ENCODE measurements at places on chromosomes 5 and 9.

DNA sequence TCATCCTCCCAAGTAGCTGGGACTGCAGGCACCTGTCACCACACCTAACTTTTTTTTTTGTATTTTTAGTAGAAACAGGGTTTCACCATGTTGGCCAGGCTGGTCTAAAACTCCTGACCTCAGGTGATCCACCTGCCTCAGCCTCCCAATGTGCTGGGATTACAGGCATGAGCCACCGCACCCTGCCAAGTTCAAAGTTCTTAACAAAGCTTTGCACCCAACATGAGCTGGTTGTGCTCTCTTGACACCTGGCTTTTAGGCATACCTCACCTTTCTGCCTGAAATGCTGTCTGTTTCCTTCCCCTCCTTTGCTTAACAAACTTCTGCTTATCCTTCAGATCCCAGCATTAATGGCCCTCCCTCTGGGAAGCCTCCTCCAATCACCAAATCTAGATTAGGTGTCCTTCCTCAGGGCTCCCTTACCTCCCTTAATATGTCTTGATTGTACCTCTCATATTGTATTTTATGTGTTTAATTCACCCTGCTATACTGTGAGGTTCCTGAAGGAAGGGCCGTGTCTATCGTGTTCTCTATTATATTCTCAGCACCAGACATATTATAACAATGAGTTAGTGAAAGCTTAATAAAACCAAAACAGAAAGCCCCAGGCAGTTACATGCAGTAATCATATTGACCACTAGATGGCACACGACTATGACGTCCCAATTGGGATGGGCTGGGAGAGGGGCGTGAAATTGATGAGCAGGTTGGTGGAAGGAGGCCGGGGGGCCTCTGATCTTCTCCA lies 62.9 kb upstream of the PPARGC1B start:
- DNase-seq, result no peak

- DNase-seq, result peak; percentile 4
These were observed 790.1 kb downstream of the TLE1 start for GRCh38 chr9:80899208-80899607.

DNA sequence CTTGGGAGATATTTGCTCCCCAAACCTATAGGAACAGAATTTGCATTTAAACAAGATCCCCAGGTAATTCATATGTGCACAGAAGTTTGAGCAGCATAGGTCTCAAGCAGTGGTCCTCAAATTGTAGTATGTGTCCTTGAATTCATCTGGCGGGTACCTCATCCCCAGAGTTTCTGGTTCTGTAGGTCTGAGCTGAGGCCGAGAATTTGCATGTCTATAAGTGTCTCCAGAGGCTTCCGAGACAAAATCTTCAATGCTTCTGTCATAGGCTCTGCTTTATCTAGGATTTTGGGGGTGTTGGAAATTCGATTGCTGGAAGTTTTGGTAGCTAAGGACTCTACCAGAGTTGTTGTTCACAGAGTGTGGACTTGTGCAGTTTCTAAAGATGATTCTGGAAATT lies 38.6 kb downstream of the MAT2B start:
- DNase-seq, result no peak

DNA sequence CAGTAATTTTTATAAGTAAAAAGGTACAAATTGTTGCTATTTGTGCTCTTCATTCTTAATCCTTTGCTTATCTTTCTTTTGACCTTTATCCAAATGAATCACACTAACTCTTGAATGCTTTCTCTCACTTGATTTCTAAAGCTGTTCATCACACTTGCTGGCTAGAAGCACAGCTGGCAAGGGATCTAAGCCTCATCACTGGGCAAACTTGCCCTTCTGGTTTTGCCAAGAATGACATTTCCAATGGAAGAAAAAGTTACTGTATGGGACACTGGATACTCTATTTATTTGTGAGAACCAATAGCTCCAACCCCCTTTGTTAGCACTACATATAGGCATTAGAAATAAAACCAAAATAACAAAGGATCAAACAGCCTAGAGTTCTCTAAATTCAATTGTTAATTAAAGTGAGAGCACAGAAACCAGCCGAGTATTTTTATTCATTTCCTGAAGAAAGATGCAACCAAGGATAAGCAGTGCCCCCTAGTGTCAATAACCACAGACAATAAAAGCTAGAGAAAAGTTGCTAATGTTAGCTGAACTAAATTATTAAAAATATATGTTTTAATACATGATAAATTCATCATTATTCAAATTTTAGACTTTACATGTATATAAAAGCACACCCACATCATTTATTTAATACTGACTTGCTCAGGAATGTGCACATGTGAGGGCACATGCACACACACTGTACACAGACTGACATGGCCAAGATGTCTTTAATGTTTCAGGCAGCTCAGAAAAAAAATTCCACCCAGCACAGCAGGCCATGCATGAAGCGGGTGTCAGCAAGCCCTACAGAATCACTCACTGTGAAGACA lies 59.8 kb upstream of the POU5F2 start:
- no peak for DNase-seq

DNA sequence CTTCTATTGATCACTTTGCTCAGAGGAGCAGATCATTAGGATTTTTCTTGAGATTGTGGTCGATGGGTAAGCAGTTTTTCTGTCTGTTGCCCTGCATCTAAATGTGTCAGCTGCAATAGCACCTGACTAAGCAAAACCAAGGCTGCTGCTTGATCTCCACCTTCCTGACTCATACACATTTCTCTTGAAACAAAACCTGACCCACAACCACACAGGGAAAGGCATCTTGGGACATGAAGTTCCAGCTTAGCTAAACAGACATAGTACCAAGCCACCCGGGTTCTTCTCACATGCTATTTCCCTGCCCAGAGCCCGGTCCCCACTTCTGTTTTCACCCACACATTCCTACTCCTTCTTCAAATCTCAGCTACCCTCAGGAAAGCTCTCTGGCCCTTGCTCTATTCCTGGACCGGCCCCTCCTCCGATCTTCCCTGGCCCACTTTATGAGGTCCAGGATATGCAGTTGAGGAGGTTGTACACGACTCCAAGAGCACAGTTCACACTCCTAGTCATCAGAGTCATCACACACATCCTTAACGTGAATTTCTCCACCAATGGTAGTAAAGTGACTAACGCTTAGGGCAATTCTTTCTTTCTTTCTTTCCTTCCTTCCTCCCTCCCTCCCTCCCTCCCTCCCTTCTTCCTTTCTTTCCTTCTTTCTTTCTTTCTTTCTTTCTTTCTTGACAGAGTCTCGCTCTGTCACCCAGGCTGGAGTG lies 16.0 kb upstream of the ZBTB43 start:
- no peak for DNase-seq

DNA sequence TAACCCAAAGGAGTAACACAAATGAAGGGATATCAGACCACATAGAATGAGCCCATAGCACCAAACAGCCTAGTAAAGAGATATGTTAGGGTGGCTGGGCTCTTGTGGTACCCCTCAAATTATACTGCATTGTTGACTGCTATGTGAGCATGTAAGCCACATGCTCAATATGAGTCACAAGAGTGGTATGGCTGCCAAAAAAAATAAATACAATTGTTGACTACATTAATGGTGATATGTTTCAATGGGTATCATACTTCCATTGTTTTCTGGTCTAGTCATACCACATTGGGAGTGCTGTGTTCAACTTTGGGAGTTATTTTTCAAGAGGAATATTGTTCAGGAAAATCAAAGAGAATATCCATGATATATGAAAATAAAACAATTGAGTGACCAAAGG lies 162.4 kb upstream of the PIK3R1 start:
- DNase-seq, result no peak

DNA sequence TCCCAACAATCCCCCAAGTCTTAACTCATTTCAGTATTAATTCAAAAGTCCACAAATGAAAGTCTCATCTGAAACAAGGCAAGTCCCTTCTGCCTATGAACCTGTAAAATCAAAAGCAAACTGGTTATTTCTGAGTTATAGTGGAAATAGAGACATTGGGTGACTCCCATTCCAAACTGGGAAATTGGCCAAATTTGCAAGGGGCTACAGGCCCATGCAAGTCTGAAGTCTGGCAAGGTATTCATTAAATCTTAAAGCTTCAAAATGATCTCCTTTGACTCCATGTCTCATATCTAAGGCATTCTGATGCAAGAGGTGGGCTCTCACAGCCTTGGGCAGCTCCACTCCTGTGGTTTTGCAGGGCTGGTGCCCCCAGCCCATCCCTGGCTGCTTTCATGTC lies 167.9 kb downstream of the HTR1A start:
- DNase-seq, result no peak

GRCh38 chr5:61575103-61575502 lies 243.0 kb downstream of the ZSWIM6 start:
- peak; percentile 58 for DNase-seq

- peak; percentile 74 for DNase-seq
These were observed 65.0 kb downstream of the PKD2L2 start for GRCh38 chr5:137954131-137954879.

DNA sequence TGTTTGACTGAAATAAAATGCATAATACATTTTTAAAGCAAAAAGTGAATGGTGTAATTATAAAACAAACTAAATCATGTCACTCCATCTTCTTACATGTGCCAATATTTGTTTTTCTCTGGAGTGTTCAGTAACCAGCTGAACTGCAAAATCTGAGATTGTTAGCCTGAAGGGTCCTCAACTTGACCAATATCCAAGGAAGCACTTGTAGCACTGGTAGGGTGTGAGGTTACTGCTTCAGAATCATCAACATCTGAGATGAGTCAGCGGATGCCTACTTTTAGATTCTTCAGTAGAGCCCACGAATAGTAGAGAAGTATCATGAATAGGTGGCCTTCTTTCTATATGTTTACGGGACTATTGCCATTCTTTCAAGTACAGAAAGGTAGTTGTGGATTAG lies 226.7 kb downstream of the TLE4 start:
- no peak for DNase-seq

All from AG04449 (cell line).